CD4-positive, alpha-beta T cell (primary cell): ENCODE measurements at places on chromosomes 11 and 22.

DNA sequence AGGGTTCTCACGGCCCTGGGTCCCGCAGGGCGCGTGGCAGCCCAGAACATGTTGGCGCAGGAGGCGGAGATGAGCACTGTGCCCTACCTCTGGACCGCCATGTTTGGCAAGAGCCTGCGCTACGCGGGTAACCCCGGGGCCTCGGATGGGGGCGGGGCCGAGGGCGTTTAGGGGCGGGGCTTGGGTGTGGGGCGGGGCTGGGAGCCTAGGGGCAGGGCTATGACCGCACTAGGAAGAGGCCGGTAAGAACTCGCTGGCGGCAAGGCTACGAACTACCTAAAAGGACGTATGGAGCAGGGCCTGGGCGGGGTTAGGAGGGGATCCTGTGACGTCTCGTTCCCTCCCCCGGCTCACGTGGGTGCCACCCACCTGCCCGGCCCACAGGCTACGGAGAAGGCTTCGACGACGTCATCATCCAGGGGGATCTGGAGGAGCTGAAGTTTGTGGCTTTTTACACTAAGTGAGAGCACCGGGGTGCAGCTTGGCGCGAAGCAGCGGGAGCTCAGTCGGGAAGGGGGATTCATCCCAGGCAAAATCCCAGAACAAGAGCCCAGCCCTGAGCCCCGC is 2.8 kb upstream of the LZTR1 start:
- DNase-seq: peak; percentile 66

GRCh38 chr11:103433386-103434072 is 324.3 kb downstream of the DYNC2H1 start:
- DNase-seq: no peak

DNA sequence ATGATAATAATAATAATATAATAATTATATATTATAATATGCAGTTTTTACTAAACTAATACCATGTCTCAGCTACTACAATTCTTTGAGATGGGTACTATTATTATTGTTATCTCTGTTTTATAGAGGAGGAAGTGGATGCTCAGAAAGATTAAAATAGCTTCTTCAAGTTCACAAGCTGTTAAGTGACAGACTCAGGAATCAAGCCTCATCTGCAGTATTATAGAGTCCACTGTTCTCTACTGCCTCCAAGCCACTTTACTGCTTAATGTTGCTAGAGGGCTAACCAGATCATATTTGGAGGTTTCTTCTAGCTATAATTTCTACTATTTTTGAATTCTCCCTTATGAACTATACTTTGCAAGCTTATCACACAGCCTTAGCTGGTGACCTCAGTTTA is 62.7 kb downstream of the CSTPP1 start:
- no peak for DNase-seq

DNA sequence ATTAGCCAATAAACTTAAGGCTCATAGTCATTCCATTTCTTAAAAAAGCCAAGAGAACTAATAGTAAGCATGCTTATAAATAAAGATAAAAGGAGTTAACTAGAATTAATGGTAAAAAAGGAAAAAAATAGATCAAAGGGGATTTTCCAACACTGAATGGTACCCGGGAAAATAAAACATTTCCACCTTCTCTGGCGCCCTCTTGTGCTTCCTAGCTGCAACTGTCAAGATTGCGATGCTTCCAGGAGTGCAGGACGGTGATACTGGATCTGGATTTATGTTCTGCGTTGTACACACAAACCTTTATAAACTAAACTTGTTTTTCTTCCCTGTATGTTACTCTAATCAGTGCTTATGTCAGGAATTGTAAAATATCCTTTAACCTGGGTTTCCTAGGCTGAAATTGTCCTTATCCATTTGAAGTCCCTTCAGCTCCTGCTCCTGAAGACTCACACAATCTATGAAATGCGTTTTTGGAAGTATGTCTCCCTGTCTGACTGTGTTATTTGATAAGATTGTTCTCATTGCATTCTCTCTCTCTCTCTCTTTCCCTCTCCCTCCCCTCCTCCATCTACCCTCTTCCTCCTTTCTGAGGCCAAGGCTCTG is 9.6 kb upstream of the HTATIP2 start:
- no peak for DNase-seq

- no peak for DNase-seq
These were observed 62.7 kb upstream of the FTH1 start for GRCh38 chr11:62030071-62030684.

DNA sequence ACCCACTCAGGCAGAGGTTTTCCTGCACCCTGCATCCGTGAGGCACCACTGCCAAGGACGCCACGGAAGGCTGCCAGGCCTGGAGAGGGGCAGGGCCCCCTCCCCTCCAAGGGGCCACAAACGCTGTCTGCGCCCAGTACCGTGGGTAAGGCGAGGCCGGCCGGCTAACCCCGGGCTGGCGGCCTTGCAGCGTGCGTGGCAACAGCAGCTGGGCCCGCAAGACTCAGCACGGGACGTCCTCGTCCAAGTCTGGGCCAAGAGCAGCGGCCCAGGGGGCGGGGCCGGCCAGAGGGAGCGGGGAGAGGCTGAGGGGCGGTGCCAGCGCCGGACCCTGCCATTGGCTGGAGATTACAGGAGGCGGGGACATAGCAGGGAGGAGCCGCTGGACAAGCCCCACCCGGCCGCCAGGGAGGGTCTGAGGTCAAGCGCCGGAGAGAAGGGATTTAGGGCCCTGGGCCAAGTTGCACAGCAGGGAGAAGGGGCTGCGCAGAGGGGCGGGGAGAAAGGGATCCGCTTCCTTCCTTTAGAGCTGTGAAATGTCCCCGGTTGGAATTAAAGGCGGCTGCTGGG is 16.0 kb downstream of the SLC43A1 start:
- DNase-seq: peak; percentile 11

DNA sequence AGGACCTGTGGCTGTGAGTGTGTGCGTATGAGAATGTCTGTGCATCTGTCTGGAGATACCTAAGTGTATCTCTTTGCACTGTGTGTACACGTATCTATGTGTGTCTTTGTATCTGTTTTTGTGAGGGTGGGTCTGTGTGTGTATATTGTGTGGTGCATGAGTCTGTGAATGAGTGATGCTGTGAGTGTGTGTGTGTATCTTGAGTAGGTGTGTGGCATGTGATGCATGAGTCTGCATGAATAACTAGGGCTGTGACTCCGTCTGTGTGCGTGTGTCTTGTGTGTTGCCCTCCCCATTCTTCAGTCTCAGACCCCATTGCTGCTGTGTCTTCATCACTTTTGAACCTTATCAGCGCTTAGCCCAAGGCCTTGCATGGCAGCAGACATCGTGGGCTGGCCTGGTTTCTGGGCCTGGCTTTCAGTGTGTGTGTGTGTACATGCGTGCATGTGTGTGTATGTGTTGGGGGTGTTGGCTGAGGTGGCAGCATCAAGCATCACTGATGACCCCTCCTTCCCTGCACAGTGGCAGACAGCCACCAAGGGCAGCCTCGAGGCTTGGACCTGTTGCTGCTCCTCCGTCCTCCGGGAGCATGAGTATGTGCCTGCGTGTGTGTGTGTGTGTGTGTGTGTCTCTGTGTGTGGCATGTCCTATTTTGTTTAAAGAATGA is 1.4 kb downstream of the SGSM1 start:
- DNase-seq: peak; percentile 23

DNA sequence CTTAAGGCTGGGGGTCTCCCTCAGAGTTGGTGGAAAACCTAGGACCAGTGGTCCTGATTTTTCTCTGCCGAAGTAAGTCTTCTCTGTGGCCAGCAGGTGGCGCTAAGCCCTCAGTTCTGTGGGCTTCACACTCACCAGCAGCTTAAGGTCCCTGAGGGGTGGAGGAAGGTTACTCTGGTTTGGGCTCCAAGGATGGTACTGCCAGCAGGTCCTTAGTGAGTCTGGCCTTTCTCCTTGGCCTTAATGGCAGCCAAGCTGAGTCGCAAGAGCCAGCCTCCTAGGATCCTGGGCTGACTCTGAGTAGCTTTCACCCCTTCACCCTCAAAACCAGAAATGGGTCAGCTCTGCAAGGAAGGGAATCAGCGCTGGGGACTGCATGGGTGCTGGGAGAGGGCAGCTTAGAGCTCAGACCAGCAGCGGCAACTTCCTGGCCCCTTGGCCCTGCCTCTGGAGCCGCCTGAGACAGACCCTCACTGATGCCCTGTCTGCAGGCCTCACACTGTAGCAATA is 4.4 kb downstream of the KCNJ11 start:
- peak; percentile 69 for DNase-seq

- peak; percentile 43 for DNase-seq
These were observed 6.5 kb upstream of the SPON1 start for GRCh38 chr11:13955971-13956421.

DNA sequence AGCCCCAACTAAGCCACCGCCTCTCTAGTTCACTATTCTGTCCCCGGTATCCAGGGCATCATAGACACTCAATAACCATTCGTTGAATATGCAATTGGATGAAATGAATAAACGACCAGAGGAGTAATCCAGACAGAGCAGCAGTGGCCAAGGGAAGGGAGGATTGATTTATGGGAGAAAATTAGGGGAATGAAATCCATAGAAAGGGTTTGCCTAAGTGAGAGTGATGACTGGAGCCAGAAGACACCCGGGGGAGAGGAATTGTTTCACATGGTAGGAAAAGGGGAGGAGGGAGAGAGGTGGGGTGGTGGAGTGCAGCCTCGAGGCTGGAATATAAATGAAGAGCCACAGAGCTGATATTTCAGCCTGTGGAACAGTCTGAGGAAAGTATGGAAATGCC is 168.2 kb downstream of the COMMD9 start:
- no peak for DNase-seq

GRCh38 chr11:92653454-92653853 is 316.0 kb upstream of the MTNR1B start:
- no peak for DNase-seq

DNA sequence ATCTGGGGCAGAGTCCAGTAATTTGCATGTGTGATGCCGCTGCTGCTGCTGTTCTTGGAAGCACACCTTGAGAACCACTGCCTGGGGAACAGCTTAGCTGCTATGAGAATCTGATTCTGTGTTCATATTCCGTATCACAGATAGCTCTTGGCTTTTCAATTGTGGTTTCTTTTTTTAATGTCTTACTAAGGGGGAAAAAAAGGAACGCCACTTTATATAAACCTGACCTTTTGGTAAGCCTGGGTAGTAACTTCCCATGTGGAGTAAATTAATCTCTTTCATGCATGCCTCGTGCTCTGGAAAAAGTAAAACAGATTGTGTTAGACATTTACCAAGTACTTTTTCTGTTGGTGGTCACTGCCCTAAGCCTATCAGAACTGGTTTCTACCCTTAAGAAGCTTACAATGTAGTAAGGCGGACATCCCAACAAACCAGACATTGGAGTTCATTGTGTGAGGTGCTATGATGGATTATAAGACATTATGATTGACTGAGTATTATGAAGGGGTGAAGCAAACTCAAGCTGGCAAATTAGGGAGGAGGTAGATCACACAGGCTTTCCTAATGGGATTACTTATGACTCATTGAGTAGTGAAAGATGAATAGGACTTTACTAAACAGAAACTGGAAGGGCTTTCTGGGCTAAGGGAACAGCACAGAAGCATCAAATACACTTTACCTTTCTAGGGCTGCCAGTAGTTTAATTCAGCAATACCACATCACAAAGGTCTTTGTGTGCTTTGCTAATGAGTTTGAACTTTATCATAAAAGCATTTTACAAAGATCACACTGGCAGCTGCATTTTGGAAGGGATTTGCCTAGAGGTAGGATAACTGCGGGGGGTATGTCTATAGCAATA is 64.7 kb downstream of the MAML2 start:
- no peak for DNase-seq

DNA sequence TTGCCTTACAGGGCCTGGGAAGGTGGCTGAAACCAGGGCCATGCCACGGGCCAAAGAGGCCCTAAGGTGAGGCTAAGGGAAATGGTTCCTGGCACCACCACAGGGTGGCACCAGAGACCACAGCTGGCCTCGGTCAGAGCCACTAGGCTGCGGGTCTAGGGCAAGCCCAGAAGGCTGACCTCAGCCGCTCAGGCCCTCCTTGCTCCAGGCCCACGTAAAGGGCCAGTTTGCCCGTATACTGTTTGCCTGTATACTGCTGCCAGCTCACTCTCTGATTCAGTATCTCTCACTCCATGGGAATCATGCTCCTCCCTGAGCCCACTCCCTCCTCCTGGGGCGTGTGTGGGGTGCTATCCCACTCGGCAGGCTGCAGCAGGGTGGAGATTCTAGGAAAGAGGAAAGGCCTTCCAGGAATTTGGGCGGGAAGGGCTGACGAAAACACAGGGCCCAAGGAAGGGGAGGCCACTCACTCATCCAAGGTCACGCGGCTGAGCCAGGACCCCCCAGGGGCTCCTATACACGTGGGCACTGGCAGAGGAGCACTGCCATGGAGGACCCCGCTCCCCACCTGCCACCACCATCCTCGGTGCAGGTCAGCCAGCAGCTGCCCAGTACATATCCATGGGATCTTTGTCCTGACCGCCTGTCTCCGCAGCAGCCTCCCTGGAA is 62.4 kb downstream of the NECTIN1 start:
- peak; percentile 74 for DNase-seq

DNA sequence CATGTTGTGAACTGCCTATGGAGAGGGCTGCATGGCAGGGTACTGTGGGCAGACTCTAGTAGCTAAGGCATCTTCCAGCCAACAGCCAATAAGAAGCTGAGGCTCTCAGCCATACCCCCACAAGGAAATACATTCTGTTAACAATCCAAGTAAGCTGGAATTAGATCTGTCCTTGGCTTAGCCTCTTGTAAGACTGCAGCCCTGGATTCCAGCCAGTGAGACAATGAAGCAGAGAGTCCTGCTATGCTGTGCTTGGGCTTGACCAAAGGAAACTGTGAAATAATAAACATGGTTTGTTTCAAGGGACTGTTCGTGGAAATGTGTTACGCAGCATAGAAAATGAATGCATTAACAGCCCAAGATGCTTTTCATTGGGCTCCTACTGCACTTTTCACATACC is 1097.4 kb upstream of the CCDC90B start:
- no peak for DNase-seq

- DNase-seq: no peak
These were observed 1984.1 kb upstream of the RAG2 start for GRCh38 chr11:38582151-38582550.

GRCh38 chr11:12285106-12285505 is 92.3 kb upstream of the PARVA start:
- peak; percentile 4 for DNase-seq

DNA sequence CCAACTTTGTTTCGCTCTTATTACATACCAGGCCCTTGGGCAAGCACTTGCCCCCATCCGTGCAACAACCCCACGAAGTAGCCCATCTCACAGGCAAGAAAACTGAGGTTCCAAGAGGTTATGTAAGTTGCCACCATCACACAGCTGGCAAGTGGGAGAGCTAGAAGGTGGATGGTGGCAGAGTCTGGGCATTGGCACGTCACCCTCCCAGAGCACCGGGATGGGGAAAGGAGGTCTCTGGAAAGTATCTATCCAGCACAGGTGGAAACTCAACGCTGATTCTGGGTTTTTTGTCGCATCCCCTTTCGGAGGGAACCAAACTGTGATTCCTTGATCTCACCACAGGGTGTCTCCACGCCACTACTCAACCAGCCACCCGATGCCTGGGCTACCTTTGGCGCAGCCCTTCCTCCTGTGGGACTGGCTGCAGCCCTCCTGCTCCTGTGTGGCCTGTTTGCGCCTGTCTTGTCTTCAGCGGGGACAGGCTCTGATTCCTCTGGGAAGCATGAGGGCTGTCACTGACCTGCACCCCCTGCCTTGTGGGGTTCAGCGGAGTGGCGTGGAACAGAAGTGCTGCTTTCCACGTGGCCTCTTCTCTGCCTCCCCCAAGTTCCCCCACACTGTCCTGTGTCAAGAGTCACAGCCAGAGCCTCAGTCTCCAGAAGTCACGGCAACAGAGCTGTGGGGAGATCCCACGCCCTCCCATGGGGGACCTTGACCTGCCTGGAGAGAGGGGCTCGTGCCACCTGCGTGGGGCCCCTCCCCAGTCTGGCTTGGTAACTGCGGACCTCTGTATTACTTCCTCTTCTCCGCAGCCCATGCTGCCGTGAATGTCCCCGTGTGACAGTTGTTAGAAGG is 34.4 kb upstream of the TRIM29 start:
- DNase-seq: peak; percentile 15

- no peak for DNase-seq
These were observed 568 bp downstream of the ALG8 start for GRCh38 chr11:78138694-78139421.
